PC-9 (cell line): ENCODE measurements at places on chromosomes 2 and 18. TPM values are rescaled to one million over a fixed set of nuclear protein-coding genes. Genes with fewer than 3 reads are reported as not detected.

Gene SULT1C4
- total RNA-seq = not detected in 2 replicates

GRCh38 chr2:155100261-155100660, 401.8 kb downstream of the KCNJ3 start:
- DNase-seq = peak; percentile 35

Gene IL36RN
- 1.0 and 1.7 TPM in 2 replicates for total RNA-seq

DNA sequence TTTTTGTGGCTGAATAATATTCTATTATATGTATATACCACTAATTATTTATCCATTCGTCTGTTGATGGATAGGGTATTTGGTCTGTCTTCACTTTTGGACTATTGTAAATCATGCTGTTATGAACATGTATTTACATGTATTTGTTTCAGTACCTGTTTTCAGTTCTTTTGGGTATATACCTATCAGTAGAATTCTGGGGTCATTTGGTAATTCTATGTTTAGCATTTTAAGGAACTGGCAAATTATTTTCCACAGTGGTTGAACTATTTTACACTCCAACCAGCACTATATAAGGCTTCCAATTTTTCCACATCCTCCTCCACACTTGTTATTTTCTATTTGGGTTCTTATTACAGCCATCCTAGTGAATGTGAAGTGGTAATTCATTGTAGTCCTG, 12.4 kb upstream of the TANK start:
- no peak for DNase-seq
